Germinal center (tissue), 1 donor: ENCODE measurements at places on chromosomes 1 and 21.

DNA sequence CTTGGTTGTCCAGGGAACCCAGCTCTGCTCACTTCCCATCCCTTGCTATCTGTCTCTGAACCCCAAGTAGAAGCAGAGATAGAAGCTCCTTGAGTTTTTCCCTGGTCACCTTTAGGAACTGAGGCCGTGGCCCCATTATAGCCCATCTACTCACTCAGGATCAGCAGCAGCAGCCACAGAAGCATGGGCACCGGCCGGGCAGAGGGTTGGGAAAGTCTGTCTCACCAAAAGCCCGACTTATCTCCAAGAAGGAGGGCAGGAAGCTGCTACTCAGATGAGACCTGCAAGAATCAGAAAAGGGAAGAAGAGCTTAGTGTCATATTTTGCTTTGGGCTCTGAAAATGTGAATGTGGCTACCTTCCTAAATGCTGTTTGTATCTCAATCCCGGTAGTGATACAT is 264 bp downstream of the FCRL3 start:
- no peak for DNase-seq

GRCh38 chr1:43284546-43285110 is 753 bp downstream of the C1orf210 start:
- DNase-seq, result no peak

DNA sequence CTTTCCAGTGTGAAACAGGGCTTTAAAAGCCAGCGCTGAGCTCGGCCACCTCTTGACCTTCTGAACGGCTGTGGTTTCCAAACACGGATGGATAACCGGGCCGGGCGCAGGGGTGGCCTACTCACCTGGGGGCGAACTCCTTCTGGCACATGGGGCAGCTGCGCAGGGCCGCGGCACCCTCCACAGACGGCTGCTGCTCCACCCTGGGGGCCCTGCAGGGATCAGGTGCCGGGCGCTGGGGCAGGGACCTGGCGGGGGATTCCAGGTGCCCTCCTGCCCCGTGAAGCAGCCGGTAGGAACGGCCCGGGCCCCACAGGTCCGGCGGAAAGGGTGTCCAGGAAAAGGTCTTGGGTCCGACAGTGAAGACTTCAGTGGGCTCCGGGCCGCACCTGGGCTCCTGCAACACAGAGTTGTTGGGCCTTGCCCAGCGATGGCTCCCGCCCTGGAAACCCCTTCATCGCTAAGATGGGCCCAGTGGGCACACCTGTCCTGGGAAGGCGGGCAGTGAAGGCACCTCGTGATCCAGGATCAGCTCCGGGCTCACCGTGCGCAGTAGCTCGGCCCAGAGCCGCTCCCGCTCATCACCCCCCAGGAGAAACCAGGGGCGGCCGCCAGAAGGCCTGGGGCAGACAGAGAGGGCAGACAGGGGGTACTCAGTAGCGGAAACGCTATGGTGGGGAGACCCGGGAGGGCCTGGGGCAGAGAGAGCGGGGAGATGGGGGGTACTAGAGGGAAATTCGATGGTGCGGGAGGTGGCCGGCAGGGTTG is 874 bp downstream of the FAAP20 start:
- no peak for DNase-seq

- no peak for DNase-seq
Observed at GRCh38 chr1:111778541-111779051, 22.9 kb downstream of the DDX20 start.

DNA sequence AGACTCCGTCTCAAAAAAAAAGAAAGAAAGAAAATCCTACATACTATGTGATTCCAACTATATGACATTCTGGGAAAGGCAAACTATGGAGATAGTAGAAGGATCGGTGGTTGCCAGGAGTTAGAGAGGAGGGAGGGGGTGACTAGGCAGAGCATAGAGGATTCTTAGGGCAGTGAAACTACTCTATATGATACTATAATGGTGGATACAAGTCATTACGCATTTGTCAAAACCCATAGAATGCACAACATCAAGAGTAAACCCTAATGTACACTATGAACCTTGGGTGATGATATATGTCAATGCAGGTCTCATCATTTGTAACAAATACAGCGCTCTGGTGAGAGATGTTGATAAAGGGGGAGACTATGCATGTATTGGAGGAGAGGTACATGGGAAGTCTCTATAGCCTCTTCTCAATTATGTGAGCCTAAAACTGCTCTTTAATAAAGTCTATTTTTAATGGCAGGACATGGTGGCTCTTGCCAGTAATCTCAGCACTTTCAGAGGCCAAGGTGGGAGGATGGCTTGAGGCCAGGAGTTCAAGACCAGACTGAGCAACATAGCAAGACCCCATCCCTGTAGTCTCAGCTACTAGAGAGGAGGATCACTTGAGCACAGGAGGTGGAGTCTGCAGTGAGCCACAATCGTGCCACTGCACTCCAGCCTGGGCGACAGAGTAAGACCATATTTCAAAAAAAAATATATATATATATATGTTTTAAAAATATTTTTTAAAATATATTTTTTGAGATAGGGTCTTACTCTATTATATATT is 17.0 kb downstream of the SLC2A5 start:
- no peak for DNase-seq

DNA sequence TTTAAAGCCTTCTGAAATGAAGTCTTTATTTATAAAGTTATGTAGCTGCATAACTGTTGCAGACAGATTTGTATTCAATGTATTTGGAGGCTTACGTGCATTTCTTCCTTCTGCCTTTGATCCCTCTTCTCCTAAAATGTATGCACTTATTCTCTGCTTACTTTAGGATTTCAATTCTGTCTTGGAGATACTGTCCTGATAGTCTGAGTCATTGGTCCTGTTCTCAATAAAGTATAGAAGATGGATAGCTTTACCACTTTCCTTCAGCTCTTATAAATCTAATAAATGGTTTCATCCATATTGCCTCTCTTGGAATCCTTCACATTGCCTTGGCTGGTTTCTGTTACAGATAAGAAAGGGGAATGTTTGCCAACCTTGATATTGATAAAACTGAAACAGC is 430.1 kb upstream of the CAMK1G start:
- no peak for DNase-seq

DNA sequence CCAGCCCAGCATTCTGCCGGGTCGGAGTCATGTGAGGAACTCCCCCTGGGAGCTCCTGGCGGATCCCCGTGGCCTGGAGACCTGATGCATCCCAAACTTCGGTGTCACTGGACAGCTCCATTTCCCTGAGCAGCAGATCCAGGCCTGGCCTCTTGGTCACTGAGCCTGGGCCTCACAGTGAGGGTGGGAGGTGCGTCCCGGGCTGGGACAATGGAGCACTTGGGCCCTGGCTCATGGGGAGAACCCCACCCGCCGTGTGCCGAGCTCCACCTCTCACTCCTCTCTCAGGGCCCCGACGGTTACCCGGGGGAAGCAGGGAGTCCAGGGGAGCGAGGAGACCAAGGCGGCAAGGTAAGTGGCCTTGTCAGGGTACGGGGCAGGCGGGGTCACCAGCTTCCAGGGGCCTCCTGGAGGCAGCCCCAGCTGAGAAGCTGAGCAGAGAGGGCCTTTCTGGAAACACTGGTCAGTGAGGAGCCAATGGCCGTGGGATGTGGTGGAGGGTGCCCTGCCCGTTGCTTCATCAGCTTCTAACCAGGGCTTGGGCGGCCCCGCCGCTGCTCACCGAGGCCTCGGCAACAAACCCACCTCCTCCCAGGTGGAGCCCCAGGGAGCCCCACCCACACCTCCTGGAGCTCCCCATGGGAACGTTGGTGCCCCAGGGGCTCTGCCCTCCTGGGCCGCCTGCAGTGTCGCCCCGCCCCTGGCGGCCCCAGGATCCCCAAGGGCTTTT is 19.8 kb downstream of the COL6A2 start:
- DNase-seq, result no peak

DNA sequence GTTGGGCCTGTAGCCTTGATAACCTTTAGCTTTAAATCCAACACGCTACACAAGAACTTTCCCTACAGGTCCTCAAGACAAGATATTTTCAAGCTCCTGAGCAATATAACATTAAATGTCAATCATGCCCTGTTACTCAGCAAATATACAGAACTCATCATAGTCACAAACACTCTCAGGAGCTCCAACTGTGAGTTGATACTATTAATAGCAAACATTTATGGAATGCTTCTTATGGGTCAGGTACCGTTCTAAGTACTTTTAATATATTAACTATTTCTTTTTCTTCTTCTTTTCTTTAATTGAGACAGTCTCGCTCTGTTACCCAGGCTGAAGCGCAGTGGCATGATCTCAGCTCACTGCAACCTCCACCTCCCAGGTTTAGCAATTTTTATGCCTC is 10.1 kb downstream of the EYA3 start:
- no peak for DNase-seq

- no peak for DNase-seq
Observed at GRCh38 chr1:117681901-117682250, 76.0 kb downstream of the TENT5C start.

DNA sequence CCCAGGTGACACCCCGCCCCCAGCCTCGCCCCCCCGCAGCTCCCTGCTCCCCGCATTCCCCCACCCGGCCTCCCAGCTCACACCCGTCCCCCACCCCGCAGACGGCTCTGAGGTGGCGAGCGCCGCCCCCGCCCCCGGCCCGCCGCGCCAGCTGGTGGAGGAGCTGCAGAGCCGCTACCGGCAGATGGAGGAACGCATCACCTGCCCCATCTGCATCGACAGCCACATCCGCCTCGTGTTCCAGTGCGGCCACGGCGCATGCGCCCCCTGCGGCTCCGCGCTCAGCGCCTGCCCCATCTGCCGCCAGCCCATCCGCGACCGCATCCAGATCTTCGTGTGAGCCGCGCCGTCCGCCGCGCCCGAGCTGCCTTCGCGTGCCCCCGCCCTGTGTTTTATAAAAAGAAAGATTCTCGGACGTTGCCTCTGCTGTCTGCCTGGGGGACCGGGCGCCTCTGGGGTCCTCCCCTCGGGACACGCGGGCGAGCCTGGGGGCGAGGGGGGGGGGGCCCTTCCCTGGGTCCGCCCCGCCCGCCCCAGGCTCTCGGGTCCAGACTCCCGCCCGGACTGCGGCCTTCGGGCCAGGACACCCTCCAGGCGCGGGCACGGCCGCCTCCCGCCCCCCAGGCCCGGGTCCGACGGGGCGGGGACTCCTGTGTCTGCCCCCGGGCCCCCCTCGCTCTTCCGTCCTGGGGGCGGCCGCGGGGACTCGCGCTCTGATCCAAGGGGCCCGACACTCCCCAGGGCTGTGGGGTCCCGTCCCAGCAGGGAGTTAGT is 1.6 kb upstream of the MMP23B start:
- DNase-seq, result peak; percentile 99

DNA sequence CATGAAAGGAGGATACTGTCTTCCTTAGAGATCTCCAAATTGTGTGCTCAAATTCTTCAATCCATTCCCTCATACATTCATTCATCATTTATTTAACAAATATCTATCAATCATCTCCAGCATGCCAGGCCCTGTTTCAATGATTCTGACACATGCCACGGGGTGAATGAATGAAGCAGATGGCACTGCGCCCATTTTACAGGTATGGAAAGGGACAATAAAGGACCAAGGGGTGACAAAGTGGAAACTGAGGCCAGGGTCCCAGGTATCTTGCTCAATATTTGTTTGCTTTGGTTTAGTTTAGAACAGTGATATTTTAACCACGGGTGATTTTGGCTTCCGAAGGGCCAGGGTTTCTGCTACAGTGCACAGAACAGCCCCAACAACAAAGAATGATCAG is 321.6 kb upstream of the RUNX1 start:
- DNase-seq, result no peak

DNA sequence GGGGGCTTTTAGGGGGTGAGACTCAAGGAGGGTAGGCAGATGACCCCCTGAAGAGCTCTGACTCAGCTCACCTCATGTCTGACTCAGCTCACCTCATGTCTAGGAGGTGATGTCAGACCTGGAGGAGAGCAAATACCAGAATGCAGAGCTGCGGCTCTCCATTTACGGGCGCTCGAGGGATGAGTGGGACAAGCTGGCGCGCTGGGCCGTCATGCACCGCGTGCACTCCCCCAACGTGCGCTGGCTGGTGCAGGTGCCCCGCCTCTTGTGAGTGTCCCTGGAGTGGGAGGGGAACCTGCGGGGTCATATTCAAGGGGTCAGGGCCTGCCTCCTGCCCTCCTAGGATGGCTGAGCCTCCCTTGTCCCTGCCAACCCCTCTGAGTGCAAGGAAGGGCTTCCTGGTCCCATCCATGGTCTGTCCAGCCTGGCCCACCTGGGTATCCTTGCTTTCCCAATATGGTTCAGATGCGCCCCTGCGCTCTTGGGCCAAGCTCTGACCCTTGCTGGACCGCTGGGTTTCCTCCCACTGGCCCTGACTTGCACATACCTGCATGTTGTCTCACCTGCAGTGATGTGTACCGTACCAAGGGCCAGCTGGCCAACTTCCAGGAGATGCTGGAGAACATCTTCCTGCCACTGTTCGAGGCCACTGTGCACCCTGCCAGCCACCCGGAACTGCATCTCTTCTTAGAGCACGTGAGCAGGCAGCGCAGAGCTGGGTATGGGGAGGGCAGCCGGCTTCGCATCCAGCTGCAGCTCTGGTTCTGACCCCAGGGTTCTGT is 9.1 kb downstream of the AMPD2 start:
- no peak for DNase-seq

GRCh38 chr1:199859491-199859933 is 168.0 kb upstream of the NR5A2 start:
- DNase-seq, result no peak

GRCh38 chr1:90748668-90749067 is 31.6 kb upstream of the BARHL2 start:
- no peak for DNase-seq

DNA sequence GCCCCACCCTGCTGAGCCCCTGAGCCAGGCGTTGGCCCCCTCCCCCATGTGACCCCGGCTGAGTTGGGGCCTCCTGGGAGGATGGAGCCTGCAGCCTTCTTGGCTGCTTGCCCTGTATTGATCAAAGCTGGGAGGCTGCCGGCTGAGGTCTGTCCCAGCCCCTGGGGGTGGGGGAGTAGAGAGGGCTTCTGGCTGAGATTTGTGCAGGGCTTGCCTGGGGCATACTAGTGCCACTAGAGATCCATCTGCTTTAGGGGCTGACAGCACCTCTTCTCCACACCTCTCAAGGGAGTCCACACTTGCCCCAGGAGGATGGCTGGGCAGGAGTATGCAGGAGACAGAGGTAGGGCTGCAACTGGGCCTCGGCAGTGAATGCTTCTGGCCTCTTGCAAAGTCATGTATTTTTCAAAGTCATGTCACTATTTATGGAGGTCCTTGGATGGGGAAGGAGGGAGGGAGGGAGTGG is 53.6 kb upstream of the SSBP3 start:
- no peak for DNase-seq

- no peak for DNase-seq
Observed at GRCh38 chr1:181104790-181105133, 16.3 kb downstream of the IER5 start.

GRCh38 chr1:34851431-34852105 is 8.0 kb downstream of the SMIM12 start:
- no peak for DNase-seq

DNA sequence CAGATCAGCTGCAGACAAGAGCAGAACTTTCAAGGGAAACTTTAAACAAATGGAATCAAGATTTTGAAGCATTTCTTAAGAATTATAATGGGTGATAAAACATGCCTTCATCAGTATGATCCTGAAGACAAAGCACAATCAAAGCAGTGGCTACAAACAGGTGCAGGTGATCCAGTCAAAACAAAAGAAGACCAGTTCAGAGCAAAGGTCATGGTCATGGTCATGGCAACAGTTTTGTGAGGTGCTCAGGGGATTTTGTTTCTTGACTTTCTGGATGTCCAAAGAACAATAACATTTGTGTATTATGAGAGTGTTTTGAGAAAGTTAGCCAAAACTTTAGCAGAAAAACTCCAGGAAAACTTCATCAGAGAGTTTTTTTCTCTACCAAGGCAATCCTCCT is 681.7 kb upstream of the PTBP2 start:
- DNase-seq, result no peak

- no peak for DNase-seq
Observed at GRCh38 chr1:34970220-34970735, 14.9 kb downstream of the TMEM35B start.
